ENCODE measurements at places on chromosomes 3 and 15.

GRCh38 chr3:42519568-42519962, 17.1 kb downstream of the VIPR1 start:
- DNase-seq: no peak

DNA sequence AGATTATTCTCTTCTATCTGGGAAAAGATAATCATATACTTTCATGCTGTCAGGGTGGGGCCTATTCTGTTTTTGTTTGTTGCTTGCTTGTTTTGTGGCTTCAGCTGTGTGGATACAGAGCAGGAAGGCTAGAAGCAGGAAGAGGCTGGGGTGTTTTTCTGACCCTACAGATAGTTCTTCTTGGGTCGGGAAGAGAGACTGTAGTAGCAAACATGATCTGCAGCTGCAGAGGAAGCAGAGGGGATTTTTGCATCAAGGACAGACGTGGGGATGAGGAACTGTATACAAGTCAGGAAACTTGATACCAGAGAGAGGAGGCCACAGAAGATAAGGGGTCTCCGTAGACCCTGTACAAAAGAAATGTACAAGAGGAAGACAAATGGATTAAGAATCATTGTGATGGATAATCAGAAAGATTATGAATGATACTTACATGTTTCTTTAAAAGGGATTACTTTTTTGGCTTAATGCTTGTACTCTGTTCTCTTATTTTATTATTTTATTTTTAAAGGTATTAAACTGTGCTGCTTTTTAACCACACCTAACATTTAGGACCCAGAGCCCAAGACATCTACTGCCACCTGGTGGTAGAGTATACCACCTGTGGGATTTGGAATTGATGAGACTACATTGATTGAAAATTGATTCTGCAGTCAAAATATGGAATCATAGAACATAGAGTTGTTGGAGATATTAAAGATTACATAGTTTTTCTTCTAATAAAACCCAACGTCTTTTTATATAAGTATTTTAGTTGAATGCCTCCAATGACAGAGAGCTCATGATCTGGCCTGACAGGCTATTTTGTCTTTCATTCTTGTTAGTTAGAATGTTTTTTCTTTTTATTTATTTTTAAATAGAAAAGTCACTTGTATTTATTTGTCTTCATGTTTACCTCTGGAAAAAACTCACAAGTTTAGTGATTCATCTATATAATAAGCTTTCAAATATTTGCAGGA, 87.3 kb upstream of the ROPN1 start:
- DNase-seq: peak; percentile 46

- peak; percentile 77 for DNase-seq
These were observed 74.8 kb downstream of the RPL39L start for GRCh38 chr3:187064210-187065115.

DNA sequence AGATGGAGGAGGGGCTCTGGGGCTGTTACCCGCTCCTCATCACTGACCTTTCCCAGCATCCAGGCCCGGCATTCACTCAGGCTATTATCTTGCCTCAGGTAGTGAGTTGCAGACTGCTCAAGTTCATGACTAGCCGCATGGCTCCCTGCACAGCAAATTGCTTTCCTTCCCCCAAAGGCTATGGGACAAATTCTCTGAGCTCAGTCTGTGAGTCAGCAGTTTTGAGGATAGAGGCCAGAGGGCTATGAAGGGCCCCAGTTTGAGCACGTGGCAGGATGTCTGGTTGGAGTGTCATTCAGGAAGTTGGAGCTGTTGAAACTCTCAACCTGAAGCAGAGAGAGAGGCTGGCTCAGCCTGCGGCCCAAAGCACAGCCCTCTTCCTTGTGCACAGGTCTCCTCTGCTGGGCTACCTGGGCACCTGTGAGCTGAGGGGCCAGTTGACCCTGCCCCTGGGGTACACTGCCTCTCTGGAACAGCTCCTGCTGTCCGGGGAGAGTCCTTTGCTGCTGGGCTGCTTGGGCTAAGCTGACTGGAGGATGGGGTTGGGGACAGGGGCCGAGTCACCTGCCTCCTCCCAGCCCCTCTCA, 7.9 kb downstream of the FAH start:
- DNase-seq: peak; percentile 97

- no peak for DNase-seq
These were observed 476.9 kb downstream of the SQOR start for GRCh38 chr15:46111730-46112129.

DNA sequence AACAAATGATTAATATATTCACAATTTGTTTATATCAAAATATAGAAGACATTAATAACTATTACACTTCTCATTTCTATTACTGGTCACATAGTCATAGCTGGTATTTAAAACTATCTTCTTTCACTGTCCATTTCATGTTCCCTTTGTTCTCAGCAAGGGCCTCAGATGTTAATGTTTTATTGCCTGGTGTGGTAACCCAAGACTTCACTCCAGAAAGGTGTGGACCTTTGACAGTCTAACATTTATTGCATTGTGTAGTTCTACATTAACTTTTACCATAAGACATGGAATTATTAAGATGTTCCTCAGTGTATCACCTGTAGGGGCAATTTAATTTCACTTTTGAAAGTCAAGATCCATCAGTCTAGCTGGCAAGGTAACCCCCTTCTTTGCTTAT, 691.3 kb downstream of the SQOR start:
- no peak for DNase-seq

DNA sequence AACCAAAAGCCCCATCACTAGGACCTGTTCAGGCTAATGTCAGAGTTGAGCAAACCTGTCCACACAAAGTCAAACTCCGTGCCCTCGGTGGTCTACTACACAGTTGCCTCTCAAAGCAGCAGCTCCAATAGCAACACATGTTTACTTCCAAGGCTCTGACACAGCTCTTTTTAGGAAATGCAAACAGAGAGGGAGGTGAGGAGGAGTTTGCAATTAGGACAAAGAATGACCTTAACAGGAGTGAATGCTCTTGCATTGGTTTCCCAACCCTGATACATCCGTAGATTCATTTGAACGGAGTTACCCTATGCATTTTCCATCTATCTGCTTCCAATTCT, 64.8 kb upstream of the GOLGA8B start:
- DNase-seq: no peak

DNA sequence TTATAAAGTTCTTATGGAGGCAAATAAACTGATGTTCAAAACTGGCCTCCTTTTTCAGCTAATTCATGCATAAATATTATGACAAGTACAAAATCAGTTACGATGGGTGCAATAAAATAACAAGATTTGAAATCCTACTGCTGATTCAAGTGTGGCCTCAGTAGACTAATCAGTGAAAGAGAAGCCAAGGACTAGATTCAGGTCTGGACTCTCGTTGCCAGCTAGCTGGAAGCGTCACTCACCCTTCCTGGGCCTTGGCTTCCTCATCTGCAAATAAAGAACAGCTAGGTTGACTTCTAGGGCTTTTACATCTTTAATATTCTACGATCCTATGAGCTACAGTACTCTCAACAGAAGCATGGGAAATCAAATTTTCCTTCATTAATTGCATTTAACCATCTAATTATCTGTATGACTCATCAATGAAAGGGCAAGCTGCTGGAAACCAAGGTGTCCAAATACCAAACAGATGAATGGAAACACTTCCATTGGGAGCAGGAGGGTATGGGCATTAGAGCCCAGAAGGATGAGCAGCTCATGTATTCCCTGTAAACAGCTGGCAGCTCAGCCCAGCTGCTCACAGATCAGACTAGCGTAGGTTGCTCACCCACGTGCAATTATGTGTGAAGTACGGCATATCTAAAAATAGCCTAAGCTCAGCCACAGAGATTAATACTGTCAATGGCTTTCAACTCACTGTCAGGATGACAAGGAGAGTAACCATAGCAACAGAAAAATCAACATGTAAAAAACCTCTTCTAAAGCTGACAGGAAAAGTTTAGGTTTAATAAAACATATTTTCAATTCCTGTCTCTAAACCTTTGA, 294.8 kb downstream of the PLCL2 start:
- peak; percentile 24 for DNase-seq

- peak; percentile 64 for DNase-seq
These were observed 46.2 kb downstream of the NRG4 start for GRCh38 chr15:75966073-75966472.

GRCh38 chr3:105495021-105495420, 128.3 kb downstream of the ALCAM start:
- no peak for DNase-seq

- no peak for DNase-seq
These were observed 12.0 kb upstream of the HMCES start for GRCh38 chr3:129266651-129267050.

DNA sequence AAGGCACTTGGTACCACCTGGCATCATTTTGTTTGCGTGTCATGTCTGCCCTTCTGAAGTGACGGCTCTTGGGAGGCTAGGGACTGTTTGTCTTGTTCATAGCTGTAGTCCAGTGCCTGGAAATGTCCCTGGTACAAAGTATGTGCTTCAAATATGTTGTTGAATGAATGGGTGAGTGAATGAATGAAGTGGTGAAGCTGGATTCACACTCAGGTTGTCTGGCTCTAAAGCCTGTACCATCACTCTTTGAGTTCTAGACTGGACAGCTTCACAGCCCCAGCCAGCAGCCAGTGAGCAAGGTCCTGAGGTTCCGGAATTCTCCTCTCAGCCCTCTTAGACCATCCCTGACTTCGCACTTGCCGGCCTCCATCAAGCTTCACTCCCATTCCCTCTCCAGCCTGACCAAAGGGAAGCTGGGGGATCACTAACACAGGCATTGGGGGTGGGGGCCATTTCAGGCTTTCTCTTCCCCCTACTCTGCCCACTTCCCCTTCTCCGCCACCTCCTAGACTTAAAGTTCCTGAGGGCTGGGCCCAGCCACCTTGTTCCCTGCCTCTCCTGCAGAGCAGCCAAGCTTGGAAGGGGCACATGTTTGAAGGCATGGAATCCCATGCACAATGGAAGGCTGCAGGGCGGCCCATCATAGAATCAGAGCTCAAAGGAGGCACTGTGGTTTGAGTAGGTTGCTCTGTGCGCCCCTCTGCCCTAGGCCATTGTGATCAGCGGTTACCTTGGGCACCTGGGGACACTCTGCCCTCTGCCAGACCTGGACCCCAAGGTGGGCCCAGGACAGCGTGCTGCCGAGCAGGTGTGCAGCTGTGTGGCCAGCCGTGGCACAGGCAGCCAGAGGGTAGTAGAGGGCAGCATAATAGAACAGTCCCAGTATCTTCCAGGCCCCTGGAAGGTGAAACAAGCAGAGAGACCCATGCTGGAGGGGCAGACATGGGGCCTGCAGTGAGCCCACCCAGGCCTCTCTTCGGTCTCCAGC, 7.7 kb downstream of the STRA6 start:
- DNase-seq: no peak

GRCh38 chr3:13884851-13885703, 5.2 kb upstream of the WNT7A start:
- DNase-seq: peak; percentile 35

DNA sequence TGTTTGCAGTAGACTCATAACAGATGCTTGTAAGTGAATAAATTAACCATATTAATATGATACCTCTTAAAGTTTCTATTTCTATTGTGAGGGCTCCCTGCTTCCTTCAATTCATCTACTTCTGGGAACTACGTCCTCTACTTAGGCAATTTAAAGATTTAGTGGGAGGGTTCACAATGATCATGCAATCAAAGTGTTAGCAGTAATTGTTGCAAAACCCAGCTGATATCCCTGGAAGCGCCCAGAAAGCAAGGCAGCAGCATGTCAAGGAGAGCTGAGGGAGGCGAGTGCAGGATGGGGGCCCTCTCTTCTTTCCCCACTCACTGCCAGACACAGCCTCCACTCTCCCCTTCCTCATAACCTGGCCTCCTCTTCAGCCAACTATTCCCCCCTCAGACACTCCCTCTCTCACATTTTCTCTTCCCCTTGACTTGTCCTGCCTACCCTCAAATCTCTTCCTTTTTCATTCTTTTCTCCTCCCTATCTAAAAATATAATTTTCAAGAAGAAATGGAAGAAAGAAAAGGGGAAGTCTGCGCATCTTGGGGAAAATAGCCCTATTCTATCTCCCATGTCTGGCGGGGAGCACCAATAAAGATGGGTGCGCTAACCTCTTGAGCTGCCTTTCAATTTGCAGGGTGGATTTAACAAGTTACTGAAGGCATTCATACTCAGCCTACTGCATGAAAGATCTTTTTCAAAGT, 6.6 kb downstream of the TMEM212 start:
- no peak for DNase-seq

GRCh38 chr3:45321607-45322391, 66.6 kb upstream of the LARS2 start:
- DNase-seq: no peak

DNA sequence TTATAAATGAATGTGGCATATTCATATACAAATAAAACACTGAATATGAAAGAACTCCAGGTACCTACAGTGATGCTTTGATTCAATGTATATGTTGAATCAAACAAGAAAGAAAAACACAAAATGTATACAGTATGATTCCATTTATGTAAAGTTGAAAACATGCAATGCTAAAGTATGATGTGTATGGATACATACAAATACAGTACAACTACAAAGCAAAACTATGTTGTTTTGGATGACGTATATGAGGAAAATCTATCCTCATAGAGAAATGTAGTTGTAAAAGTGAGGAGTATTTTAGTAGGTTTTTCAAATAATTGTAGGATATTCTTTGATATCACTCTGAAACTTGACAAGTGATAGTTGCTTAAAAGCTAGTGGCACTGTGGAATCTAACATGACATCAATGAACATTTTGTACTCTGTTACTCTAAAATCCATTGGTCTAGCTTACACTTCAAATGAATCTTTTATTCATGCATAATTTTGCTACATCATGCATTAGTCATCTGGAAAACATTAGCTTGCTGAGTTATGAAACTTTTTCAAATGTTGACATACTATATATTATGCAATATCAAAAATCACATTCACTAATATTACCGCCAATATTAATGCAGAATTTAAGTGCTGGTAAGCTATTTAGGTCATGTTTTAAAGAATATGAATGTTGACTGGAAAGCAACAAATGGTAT, 278.1 kb upstream of the CHRNA7 start:
- DNase-seq: no peak

- no peak for DNase-seq
These were observed 1.4 kb upstream of the MAGEL2 start for GRCh38 chr15:23648920-23649515.

- no peak for DNase-seq
These were observed 349.3 kb upstream of the THRB start for GRCh38 chr3:24843955-24844354.

- no peak for DNase-seq
These were observed 151.1 kb downstream of the PGPEP1L start for GRCh38 chr15:98856532-98856907.

- no peak for DNase-seq
These were observed 20.1 kb downstream of the TIPARP start for GRCh38 chr3:156694536-156694935.

DNA sequence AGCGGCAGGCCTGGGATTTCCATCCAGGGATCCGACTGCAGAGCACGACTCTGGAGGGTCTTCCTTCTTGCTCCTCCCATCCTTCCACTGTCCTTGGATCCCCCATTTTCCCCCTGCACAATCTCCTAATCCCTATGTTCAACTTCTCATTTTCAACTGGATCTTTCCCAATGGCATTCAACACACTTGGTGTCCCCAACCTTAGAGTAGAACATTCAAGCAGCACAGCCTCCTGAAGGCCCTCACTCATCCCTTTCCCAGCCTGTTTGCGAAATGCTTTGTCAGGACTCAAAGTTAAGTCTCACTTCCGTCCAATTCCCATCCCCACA, 32.3 kb downstream of the RPN1 start:
- no peak for DNase-seq

Data from renal cortical epithelial cell (primary cell).